ENCODE measurements at places on chromosomes 3 and 15.

- no peak for DNase-seq
These were observed 43.1 kb upstream of the TP63 start for GRCh38 chr3:189588070-189588469.

DNA sequence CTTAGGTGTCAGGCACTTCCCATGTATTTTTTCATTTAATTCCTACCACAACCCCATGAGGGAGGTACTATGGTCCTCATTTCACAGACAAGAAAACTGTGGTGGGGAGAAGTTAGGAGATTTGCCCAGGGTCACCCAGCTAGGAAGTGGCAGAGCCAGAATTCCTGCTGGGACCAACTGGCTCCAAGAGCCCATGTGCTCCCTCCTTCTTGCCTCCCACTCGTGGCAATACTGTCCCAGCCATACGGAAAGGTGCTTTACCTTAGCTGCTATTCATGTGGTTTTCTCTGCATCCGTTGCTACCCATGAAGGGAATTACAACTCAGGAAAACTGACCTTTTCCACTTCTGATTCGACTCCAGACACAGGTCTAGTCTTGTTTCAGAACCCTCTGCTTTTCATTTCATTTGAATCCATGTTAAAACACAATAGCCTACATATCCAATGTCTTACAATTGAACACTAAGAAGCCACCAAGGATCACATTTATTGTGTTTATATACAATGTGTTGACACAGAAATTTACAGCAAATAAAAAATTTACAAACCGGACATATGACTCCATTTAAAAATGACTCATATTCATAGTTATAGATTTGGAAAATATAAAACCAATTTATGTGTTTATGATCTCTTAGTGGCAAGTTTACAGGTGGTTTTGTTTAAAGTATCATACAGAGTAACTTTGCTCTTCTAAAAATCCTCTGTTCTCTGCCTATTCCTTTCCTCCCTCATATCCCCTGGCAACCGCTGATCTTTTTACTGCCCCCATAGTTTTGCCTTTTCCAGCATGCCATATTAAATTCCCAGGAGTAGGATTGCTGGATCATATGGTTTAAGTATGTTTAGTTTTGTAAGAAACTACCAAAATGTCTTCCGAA lies 58.8 kb downstream of the BTD start:
- no peak for DNase-seq

- no peak for DNase-seq
These were observed 7.7 kb downstream of the TKT start for GRCh38 chr3:53248161-53248560.

DNA sequence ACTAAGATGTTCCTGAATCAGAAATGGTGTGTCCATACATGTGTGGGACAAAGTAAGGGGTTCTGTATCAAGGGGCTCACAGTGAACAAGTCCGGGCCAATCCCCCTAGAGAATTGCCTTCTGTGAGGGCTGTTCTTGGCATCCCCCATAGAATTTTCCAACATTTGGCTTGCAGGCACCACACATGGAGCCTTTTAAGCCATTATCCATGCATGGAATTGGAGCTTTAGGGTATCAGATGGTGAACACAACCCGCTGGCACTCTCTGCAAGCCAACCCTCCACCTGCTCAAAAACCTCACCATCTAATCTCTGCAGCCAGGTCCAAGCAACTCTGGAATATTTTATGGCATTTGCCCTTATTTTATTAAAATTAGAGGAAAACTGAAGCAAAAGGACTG lies 278.7 kb downstream of the ERC2 start:
- no peak for DNase-seq

DNA sequence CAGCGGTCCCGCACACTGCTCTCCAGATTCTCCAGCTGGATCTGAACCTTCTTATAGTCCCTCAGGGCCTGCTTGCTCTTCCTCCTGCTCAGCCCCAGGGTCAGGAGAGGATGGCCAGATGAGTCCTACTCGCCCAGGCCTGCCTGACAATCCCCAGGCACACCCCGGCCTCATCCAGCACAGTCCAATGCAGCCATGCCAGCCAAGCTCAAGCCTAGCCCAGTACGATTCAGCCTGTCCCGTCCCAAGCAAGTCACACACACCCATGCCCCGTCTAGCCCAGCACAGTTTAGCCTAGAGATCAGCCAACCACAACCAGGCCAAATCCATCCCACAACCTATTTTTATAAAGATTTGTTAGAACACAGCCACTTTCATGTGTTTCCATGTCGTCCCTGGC lies 16.8 kb downstream of the PLXNB1 start:
- no peak for DNase-seq

- DNase-seq, result no peak
These were observed 244.2 kb upstream of the EPHA3 start for GRCh38 chr3:88863196-88863595.

DNA sequence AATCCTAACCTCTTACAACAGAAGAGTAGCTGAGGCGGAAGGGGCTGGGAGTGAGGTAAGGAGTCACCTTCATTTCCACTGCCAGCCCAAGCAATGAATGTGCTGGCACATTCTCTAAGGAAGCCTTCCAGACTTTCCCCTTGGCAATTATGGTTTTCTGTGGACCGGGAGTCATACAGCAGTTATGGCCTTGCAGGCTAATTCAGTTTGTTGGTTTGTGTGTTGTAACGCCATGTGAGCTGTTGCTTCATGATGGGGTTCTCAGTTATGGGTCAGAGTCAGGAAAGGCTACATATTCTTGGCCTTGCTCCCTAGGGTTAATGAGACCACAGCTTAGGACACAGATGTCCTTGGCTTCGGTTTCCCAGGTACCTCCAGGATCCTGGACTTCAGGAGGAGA lies 137.0 kb downstream of the ADAMTS17 start:
- DNase-seq, result no peak

GRCh38 chr3:79521221-79521848 lies 246.5 kb downstream of the ROBO1 start:
- no peak for DNase-seq

DNA sequence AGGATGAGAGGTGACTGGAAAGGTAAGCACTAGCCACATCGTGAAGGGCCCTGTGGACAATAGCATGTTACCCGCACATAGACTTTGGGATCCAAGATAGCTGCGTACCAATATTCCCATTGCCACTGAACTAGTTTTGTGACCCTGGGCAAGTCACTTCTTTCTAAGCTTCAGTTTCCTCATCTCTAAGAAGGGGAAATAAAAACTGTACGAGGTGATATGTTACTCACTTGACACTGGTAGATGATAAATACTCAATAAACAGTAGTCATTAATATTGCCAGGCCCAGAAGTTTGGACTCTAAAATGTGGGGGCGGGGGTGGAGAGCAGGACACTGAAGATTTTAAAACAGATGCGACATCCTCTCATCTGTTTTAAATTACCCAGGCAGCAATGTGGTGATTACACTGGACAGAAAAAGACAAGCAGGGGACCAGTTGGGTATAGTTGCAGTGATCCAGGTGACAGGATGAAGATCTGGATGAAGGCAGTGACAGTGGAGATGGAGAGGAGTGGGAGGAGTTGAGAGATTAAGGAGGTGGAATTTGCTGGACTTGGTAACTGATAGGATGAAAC lies 2.5 kb downstream of the ATG7 start:
- DNase-seq, result no peak

- no peak for DNase-seq
These were observed 378.0 kb upstream of the SGO1 start for GRCh38 chr3:20563985-20564384.

- DNase-seq, result no peak
These were observed 168.5 kb upstream of the TPM1 start for GRCh38 chr15:62874064-62874463.

GRCh38 chr3:1214933-1215332 lies 122.1 kb downstream of the CNTN6 start:
- no peak for DNase-seq

- no peak for DNase-seq
These were observed 3.3 kb upstream of the ALAS1 start for GRCh38 chr3:52194485-52195290.

DNA sequence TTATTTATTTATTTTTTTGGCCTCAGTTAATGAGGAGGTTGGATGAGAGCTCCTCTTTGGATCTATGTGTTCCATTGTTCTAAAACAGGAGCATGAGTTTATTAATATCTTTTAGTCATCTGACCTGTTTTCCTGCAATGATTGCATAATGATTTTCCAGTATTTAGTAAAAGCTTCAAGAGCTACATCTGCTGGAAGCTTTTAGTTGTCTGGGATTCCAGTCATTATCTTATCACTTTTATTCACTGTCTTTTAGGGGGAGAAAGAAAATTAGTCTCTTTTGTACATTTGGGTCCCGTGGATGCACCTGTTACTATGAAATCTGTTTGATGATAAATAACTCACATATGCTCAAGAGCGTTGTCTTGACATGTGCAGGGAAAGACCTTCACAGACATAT lies 1270.0 kb downstream of the ROBO1 start:
- no peak for DNase-seq

GRCh38 chr3:115833074-115833473 lies 209.8 kb downstream of the GAP43 start:
- DNase-seq, result no peak

DNA sequence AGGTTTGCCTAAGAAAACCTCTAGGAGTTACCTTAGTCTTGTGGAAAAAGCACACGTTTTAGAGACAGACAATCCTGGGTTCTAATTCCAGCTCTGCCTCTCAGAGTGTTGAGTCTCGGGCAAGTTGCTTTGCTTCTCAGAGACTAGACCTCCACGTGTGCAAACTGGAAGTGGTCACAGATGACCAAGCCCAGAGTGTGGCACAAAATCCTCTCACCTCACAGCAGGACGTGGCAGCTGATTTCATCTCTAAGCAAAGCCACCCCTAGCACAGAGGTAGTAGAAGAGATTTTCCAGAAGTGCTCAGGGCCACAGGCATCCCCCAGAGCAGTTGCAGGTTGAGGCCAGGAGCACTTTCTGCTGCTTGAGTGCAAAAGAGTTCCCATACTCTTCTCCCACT lies 79.2 kb downstream of the CD47 start:
- DNase-seq, result no peak

- DNase-seq, result no peak
These were observed 11.6 kb upstream of the SEC61A1 start for GRCh38 chr3:128040660-128041059.
